Progenitor cell of endocrine pancreas (in vitro differentiated cells): ENCODE measurements at places on chromosomes 3 and 15. TPM values are rescaled to one million over a fixed set of nuclear protein-coding genes. Genes with fewer than 3 reads are reported as not detected.

KBTBD8 gene
- total RNA-seq = 5.8 and 6.1 TPM in 2 replicates

FEZF2 gene
- not detected in 2 replicates for total RNA-seq

CHSY1 gene
- total RNA-seq = 33.2 and 36.7 TPM in 2 replicates

LOXL1 gene
- 17.1 and 17.4 TPM in 2 replicates for total RNA-seq

BOC gene
- total RNA-seq = 10.8 and 14.2 TPM in 2 replicates

DPP8 gene
- 30.7 TPM in 2 replicates for total RNA-seq

SERPINI1 gene
- 10.7 and 11.7 TPM in 2 replicates for total RNA-seq

PTX3 gene
- 0.34 and 0.40 TPM in 2 replicates for total RNA-seq

IQCH gene
- 5.2 TPM in 2 replicates for total RNA-seq

CTXN2 gene
- total RNA-seq = 0.16 and 0.38 TPM in 2 replicates

PYGO1 gene
- 19.9 and 21.8 TPM in 2 replicates for total RNA-seq
